Hematopoietic multipotent progenitor cell treated with erythropoietin and hydrocortisone succinate and interleukin-3 and kit ligand, for 4 days (in vitro differentiated cells): ENCODE measurements at places on chromosomes 12 and 14.

DNA sequence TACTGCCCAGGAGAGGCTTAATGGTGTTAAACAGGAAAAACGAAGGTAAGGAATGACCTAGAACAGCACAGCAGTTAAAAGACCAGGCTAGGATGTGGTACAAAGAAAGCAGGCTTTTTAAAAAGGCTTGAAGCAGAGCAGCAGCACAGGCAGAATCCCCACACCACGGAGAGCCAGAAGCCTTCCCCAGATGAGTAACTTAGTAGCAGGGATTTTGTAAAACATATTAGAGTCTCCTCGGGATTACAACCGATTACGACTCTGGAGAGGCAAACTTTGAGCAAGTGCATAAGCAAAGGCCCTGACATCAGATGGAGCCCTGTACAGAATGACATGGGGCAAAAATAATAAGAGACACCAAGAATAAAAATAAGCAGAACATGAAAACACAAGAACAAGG is 37.1 kb upstream of the DHRS4 start:
- DNase-seq = no peak

DNA sequence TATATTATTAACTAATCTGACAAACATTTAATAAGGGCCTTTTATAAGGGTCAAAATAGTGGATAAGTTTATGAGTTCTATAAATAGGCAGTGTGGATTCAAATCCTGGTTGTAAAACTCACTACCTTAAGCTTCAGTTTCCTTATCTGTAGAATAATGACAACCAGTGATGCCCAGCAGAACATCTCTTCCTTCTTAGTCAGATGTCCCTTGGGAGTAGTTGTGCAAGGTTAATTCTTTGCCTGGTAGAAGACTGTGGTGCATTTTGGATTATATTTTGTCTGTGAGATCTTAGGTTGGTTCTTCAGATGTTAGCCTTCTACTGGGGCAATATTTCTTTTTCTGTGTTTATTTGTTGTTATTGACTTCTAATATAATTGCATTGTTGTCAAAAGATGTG is 59.5 kb downstream of the ARID2 start:
- DNase-seq = no peak

DNA sequence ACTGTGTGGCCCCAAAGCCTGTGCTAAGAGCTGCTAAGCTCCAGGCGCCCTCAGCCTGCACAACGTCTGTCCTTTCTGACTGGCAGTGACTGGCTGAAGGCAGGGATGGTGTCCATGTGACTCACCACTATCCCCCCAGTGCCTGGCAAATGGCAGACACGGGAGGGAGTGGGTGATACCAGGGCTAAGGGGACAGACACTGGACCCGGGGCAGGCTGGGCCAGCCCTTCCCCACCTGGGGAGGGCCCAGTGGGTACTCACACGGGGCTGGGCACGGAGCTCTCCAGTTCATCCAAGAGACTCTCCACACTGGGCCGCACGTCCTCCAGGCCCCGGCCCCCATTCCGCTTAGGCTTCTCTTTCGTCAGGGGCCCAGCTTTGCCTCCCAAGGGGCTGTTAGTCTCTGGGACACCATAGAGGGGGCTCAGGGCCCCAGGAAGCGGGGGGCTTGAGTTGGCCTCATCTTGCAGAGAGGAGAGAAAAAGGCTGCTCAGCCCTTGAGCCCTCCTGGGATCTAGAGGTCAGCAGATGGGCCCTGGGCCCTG is 21.4 kb upstream of the RPLP0 start:
- no peak for DNase-seq

GRCh38 chr14:54758041-54758440 is 144.6 kb downstream of the GCH1 start:
- DNase-seq = no peak

DNA sequence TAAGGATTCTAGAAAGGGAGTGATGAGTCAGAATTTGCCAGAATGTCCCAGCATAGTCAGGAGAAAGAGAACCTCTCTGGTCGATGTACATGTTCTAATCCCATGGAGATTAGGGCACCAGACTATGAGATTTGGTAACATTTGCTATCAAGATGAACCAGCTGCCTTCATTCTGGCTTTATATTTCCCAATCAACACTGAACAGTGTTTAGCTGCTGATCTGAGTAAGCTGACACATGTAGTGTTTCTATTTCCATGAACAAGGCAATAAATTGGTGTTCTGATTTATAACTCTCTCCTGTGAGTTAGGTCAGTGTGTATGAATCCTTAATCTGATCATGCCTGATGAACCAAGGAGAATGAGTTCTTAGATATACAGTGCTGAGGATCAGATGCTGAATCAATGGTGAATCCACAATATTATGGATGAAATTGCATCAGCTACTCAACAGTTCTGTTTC is 158.0 kb upstream of the AMIGO2 start:
- peak; percentile 66 for DNase-seq

- no peak for DNase-seq
Observed at GRCh38 chr12:122206111-122206881, 2.8 kb downstream of the B3GNT4 start.

DNA sequence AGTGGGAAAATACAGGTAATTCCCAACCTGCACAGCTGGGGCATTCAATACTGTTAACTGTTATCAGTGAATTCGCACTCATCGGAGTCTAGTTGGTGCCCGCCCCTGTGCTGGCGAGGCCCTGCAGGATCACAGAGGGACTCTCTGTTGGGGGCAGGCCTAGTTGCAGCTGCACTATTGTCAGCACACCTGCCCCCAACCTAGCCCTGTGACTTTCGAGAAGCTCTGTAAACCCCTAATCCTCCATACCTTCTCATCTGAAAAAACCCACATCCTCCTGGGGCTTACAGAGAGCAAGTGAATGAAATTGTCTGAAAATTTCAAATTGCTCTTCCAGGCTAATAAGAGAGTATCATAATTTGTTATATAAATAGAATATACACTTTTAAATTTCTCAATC is 132.2 kb upstream of the NUDT4 start:
- DNase-seq = no peak
